Adrenal gland (tissue), 19 donors: ENCODE measurements at places on chromosomes 1 and 21. TPM values are rescaled to one million over a fixed set of nuclear protein-coding genes. Genes with fewer than 3 reads are reported as not detected.

The CELA3A gene
- polyA plus RNA-seq: 2.3 TPM

- peak overlapping the region; percentile 93 for H3K4me3 ChIP-seq
- peaks cover 34% of the 10 kb centered on the region for H3K36me3 ChIP-seq
- H3K27ac ChIP-seq: peak overlapping the region; percentile 100
- H3K4me1 ChIP-seq: peaks cover 59% of the 10 kb centered on the region
- DNase-seq: peak; percentile 93
Observed at GRCh38 chr1:234608025-234608910, 1.7 kb downstream of the IRF2BP2 start.

The FRRS1 gene
- polyA plus RNA-seq: 8.6 TPM

DNA sequence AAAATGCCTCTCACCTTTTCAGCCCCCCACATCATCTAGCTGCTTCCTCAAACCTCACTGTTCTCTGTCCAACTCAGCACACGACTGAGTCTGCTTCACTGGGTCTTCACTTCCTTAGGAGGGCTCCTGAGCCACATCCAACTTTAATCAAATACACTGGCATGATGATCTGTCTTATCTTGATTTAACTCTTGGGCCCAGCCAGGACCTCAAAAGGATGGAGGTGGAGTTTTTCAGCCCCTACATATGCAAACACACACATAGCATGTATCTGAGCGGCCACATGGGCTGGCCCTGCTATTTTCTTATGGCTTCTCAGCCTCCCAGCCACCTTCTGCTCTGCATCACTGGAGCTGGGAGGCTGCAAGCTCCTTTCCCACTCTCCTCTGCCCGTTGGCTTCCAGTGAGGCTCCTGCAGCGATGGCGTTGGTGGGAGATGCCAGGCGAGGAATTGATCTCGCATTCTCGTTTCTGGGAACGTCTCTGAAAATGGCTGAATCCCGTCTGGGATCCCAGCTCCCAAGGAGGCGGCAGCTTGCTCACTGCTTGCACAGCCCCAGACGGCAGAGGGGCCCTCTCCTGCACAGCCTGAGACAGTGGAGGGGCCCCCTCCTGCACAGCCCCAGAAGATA is 1.8 kb upstream of the PRXL2B start:
- no peaks in the 10 kb centered on the region for H3K36me3 ChIP-seq
- no peak for DNase-seq
- peaks cover 25% of the 10 kb centered on the region for H3K4me1 ChIP-seq
- H3K27me3 ChIP-seq: no peaks in the 10 kb centered on the region
- H3K4me3 ChIP-seq: peak overlapping the region; percentile 71
- H3K27ac ChIP-seq: peak overlapping the region; percentile 84

- DNase-seq: no peak
- no peaks in the 10 kb centered on the region for H3K27me3 ChIP-seq
- H3K36me3 ChIP-seq: no peaks in the 10 kb centered on the region
- no peak overlapping the region for H3K4me3 ChIP-seq
- H3K4me1 ChIP-seq: no peaks in the 10 kb centered on the region
Observed at GRCh38 chr1:237074371-237075117, 32.6 kb downstream of the RYR2 start.

DNA sequence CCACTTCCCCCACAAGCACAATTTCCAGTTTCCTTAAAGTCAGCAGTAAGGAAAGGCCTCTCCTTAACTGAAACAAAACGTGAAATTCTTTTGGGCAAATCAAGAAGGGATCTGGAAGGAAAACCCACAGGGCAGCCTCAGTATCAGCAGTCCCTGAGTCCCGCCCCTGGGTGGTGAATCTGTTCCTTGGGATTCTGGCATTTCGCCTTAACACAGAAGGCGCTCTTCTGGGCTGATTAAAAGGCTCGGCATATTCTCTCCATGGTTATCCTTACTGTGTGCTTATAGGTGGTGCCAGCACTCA is 12.2 kb upstream of the RAB4A start:
- H3K4me3 ChIP-seq: no peak overlapping the region
- no peaks in the 10 kb centered on the region for H3K4me1 ChIP-seq
- no peak overlapping the region for H3K27ac ChIP-seq
- DNase-seq: no peak
- H3K27me3 ChIP-seq: no peaks in the 10 kb centered on the region

- H3K4me3 ChIP-seq: no peak overlapping the region
- peak; percentile 50 for DNase-seq
- peaks cover 18% of the 10 kb centered on the region for H3K4me1 ChIP-seq
- no peaks in the 10 kb centered on the region for H3K27me3 ChIP-seq
Observed at GRCh38 chr1:21779613-21780521, 3.1 kb downstream of the USP48 start.

GRCh38 chr1:5983361-5984103 is 8.7 kb downstream of the NPHP4 start:
- no peak for DNase-seq
- H3K27me3 ChIP-seq: no peaks in the 10 kb centered on the region
- H3K27ac ChIP-seq: no peak overlapping the region
- H3K4me1 ChIP-seq: no peaks in the 10 kb centered on the region

GRCh38 chr1:165306543-165307434 is 49.7 kb downstream of the LMX1A start:
- DNase-seq: no peak
- H3K27ac ChIP-seq: no peak overlapping the region
- no peaks in the 10 kb centered on the region for H3K27me3 ChIP-seq
- H3K4me3 ChIP-seq: no peak overlapping the region
- H3K36me3 ChIP-seq: no peaks in the 10 kb centered on the region

- H3K27me3 ChIP-seq: no peaks in the 10 kb centered on the region
- no peaks in the 10 kb centered on the region for H3K36me3 ChIP-seq
- no peak for DNase-seq
- peaks cover 6% of the 10 kb centered on the region for H3K4me1 ChIP-seq
Observed at GRCh38 chr1:222976453-222976852, 161.6 kb downstream of the DISP1 start.

The CFAP74 gene
- polyA plus RNA-seq: 0.88 TPM

The DISC1 gene
- 3.1 TPM for polyA plus RNA-seq

GRCh38 chr1:61442544-61442943 is 282.4 kb downstream of the TM2D1 start:
- no peak for DNase-seq
- H3K36me3 ChIP-seq: no peaks in the 10 kb centered on the region
- peaks cover under 1% of the 10 kb centered on the region for H3K4me1 ChIP-seq
- no peaks in the 10 kb centered on the region for H3K27me3 ChIP-seq
- H3K4me3 ChIP-seq: no peak overlapping the region
- peak overlapping the region; percentile 83 for H3K27ac ChIP-seq

- H3K36me3 ChIP-seq: no peaks in the 10 kb centered on the region
- DNase-seq: no peak
- no peak overlapping the region for H3K4me3 ChIP-seq
- no peaks in the 10 kb centered on the region for H3K4me1 ChIP-seq
Observed at GRCh38 chr1:62904856-62905225, 120.9 kb downstream of the ATG4C start.

DNA sequence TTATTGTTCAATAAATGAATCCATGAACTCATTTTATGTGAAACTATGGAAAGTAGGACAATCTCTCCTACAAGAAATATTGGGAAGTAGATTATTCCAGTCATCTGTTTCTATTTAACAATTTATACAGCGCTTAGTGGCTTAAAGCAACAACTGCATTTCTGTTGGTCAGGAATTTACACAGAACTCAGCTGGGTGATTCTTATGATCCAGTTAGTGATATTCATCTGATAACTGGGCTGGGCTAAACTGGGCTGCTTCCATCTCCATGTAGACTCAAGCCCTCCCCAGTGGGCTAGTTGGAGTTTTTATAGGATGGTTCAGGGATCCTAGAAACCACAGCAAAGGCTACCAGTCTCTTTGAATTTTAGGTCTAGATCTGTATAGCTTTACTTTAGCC is 497.9 kb upstream of the NEGR1 start:
- H3K36me3 ChIP-seq: no peaks in the 10 kb centered on the region
- no peaks in the 10 kb centered on the region for H3K27me3 ChIP-seq
- H3K4me3 ChIP-seq: no peak overlapping the region

GRCh38 chr1:238399558-238399957 is 508.8 kb upstream of the ZP4 start:
- no peaks in the 10 kb centered on the region for H3K27me3 ChIP-seq
- H3K4me1 ChIP-seq: no peaks in the 10 kb centered on the region
- DNase-seq: no peak
- H3K27ac ChIP-seq: no peak overlapping the region
- no peaks in the 10 kb centered on the region for H3K36me3 ChIP-seq
- no peak overlapping the region for H3K4me3 ChIP-seq

DNA sequence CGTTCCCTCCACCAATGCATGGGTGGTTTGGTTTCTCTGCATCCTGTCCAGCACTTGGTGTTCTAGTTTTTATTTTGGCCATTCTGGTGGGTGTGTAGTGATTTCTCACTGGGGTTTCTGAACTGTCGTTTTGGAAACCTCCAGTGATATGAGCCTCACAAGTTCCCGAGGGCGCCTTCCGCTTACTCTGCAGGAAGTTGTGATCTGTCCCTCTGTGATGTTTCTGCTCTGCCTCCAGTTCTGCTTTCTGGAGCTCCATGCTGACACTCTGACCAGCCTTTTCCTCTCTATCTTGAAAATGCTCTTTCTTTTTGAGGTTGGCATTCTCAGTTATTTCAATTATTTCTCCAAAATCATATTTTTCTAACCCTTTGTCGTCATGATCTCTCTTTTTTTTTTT is 111.6 kb downstream of the PLD5 start:
- H3K4me1 ChIP-seq: no peaks in the 10 kb centered on the region
- H3K27me3 ChIP-seq: no peaks in the 10 kb centered on the region
- DNase-seq: no peak
- no peak overlapping the region for H3K4me3 ChIP-seq

The UBL4B gene
- not detected for polyA plus RNA-seq
